ENCODE measurements at places on chromosomes 16 and 17.

DNA sequence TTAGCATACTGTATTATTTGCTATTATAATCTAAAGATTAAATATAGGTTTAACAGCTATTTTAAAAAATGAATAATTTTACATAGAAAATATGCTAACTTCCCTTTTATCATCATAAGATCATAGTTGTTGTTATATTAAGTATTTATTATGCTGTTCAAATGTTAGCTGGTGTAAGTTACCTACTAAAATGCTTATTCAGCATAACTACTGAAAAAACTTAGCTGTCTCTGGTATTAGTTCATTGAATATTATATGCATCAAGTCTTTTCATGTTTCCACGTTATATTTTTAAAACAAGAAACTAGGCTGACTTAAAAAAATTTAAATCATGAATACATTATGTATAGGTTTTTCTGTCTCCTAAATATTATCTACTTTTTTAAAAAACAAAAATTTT is 62.6 kb downstream of the NETO2 start:
- no peak for DNase-seq

DNA sequence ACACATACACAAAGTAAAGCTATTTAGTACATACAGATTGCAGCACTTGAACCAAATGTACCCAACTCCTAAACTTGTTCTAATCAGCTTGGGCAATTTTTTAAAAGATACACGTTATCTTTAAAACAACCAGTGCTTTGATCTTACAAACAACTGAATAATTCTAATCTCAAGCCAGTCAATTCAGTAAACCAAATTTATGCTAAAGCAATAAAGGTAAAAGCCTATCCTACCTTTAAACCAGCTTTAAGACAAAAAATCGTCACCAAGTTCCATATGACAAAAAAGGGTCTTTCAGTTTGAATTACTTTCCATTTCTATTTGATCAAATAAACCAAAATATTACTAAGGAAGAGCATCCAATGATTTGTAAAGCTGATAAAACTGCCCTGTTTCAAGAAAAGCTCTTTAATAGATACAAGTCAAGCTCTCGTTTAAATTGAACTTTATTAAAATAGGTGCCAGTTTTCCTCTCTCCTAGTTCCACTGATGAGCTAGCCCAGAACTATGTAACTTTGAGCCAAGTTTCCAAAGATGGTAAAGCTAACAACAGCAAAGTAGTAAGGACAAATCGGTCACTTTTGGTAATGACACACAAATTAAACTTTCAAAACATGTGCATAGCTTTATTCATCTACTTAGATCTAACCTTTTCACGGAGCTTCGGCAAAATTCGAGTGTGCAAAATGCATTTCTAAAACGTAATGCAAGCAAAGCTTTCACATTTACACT is 10.2 kb downstream of the CRYBA1 start:
- DNase-seq = no peak

GRCh38 chr17:17191961-17192381 is 14.2 kb downstream of the PLD6 start:
- no peak for DNase-seq

DNA sequence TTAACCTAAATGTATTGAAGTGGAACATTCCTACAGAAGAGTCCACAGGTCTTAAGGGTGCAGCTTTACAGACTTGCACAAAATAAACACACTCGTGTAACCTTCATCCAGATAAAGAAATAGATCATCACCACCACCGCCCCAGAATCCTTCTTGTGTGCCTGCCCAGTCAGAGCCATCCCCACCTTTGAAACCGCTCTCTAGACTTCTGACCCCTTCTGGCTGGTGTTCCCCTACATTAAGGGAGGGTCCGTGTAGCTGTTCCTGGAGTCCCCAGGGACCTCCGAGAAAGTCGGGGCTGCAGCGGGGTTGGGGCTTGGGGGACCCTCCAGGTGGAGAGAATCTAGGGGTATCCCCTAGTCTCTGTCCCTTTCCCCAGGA is 9.4 kb downstream of the TBX4 start:
- DNase-seq = no peak

DNA sequence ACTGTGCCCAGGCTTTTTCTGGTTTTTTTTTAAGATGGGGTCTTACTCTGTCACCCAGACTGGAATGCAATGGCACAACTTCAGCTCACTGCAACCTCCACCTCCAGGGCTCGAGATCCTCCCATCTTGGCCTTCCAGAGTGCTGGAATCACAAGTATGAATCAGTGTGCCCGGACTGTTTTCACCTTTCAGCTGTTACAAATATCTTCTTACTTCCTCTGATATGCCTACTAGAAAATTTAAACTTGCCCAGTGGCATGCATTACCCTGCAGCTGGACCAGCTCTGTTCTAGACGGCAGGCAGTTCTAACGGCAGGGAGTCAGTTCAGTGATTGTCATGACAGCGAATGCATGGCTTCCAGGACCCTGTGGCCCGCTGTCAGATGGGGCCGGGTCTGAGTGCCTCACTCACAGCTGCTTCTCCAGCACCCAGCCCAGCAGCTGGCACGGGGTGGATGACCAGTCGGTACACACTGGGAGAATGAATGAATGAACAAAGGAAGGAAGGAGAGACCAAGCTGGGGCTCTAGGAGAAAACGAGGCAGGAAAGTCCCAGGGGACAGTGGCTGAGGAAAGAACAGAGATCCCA is 28.0 kb upstream of the LITAF start:
- DNase-seq = no peak

DNA sequence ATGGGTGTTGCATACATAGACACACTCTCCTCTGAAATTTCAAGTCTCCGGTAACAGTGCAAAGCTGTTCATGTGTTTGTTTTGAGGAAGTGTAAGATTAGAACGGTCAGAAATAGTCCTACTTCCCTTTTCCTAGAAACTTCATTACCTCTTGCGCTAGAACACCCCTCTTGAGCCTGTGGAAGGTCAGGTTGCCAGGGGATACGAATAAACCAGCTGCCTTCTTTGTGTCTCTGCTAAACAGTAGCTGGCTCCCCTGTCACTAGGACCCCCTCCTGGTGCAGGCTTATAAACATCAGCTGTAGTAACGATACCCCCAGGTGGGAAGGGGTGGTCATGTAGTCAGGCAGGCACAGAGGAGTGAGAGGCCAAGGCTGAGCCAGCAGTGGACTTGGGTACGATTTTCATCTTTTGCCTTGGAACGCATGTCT is 113.4 kb upstream of the RCVRN start:
- DNase-seq = no peak

DNA sequence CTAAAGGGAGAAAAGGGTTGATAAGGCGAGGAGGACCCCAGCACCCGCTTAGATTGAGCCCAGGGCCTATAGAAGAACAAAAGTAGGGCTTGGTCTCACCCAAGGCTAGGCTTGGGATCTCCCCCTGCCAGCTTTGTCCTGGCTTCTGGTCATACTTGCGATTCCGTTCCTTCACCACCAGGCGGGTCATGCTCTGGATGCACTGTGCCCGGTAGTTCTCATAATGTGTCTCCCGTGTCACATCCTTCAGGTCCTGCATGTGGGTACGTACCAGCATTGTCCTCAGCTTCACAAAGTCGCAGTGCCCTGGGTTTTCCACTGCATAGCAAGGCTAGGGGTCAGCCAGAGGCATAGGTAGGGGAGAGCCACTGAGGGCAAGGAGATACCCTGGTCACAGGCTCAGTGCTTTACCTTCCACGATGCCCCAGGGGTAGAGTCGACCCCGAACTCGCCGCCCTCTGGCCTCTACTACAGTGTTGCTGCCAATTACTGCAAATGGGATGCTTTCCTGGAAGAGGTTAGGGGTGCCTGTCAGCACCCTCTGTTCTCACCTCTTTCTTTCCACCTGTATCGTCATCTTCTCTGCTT is 6.5 kb upstream of the MTMR4 start:
- no peak for DNase-seq

- no peak for DNase-seq
Measured at GRCh38 chr16:84356591-84357116, 11.7 kb upstream of the ATP2C2 start.

DNA sequence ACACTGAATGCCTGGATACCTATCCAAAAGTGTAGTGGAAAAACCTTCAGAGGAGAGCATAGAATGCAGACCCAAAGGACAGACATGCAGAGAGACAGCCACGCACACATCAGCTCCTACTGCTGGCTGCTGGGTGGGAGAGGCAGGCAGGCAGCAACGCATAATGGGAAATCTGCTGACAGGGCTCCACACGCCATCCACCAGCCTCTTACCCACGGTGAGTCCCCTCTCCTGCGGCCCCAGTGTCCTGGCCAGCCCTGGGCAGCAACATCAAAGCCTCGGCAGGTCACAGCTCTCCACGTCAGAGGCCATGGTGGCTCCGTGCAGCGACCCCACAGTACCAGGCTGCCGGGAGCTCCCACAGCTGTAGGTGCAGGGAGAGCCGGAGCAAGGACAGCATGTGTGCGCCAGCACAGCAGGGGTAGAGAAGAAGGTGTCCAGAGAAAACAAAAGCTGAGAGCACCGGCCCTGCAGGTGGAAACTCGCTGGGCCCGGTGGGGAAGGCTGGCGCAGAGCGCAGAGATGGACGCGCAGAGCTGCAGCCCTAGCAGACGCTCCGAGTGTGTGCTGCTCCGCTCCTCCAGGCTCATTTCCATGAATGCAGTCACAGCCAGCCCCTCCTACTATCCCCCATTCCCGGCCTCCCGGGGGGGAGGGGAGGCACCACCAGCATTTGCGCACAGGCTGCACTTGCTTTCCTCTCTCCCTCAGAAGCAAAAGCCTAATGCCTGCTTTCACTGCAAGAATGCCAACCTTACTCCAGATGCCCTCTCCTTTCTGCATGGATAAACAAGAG is 58.9 kb downstream of the CYTH1 start:
- no peak for DNase-seq

DNA sequence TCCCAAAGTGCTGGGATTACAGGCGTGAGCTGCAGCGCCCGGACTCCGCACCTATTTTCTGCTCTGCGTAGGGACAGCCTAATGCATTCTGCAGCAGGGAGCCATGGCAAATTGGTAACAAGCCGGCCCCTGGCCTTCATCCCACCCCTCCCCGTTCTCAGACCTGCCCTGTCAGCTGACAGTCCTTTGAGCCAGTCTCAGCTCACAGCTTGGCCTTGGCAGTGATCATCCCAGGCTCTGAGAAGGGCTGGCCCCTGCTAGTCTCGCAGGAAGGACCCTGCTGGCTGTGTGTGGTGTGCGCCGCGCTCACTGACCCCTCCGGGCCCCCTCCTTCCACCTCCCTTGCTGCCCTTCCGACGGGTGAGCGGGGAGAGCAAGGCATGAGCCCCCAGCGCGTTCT is 10.3 kb upstream of the NPTX1 start:
- DNase-seq = no peak

GRCh38 chr17:80219763-80220053 is 425 bp downstream of the SGSH start:
- no peak for DNase-seq

DNA sequence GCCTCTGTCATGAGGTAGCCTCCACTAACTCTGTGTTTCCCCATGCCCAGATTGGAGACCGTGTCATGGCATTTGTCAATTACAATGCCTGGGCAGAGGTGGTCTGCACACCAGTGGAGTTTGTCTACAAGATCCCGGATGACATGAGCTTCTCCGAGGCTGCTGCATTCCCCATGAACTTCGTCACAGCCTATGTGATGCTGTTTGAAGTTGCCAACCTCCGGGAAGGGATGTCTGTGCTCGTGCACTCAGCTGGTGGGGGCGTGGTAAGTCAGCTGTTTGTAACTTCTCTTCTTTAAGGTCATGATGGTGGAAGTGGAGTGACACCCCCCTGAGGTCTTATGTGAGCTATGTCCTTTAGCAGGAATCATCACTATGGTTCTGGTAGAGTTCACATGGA is 36.8 kb downstream of the VAT1L start:
- DNase-seq = no peak

- DNase-seq = no peak
Measured at GRCh38 chr16:17591655-17592405, 121.1 kb upstream of the XYLT1 start.

- DNase-seq = no peak
Measured at GRCh38 chr16:72723781-72724180, 324.1 kb downstream of the ZFHX3 start.

- no peak for DNase-seq
Measured at GRCh38 chr17:15414532-15415306, 52.7 kb downstream of the CDRT4 start.

- DNase-seq = no peak
Measured at GRCh38 chr16:26447570-26447969, 619.2 kb upstream of the C16orf82 start.

- no peak for DNase-seq
Measured at GRCh38 chr16:87586201-87586782, 16.0 kb upstream of the JPH3 start.

DNA sequence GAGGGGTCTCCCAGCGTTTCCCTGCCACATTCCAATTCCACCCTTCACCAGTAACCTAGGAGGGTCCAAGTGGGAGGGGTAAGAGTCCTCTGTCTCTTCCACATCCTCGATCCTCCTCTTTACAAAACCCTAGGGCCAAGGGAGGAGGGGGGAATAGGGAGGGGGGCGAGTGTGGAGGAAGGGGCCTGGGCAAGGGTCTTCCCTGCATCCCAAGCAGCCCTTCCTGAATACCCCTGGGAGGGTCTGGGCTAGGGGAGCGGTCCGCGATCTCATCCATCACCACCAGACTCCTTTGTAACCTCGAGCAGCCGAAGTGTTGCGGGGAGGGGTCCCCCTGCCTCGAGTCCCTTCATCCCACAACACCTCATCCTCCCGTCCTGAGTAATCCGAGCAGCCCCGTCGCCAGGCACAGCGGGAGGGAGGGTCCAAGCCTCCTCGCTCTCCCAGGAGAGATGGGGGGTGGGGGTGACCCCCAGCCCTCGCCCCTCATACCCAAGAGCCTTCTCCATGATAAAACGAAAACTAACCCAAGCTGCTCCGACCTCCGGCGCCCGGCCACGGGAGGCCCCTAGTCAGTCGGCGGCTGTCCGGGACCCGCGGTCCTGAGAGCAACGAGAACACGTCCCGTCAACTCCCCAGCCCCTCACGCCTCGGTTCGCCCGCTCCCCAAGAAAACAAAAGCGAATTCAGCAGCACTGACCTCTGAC is 502 bp downstream of the SMPD3 start:
- no peak for DNase-seq

- no peak for DNase-seq
Measured at GRCh38 chr17:70208080-70208794, 38.9 kb downstream of the KCNJ2 start.

- DNase-seq = no peak
Measured at GRCh38 chr16:87954361-87954760, 3.1 kb downstream of the BANP start.

DNA sequence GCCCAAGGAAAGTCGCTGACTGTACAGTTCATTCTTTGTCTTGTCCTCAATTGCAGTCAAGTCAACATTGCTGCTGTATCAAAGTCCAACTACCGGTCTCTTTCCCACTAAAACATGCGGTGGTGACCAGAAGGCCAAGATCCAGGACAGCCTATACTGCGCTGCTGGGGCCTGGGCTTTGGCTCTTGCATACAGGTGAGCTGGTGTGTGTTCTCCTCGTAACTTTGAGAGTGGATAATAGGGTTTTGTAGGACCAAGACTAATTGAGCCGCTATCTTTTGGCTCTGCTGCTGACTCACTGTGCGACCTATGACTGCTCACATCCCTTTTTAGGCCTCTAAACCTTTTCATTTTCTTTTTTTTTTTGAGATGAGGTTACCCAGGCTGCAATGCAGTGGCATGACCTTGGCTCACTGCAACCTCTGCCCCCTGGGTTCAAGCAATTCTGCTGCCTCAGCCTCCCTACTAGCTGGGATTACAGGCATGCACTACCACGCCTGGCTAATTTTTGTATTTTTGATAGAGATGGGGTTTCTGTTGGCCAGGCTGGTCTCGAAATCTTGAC is 38.7 kb downstream of the PHKB start:
- DNase-seq = no peak
